ENCODE measurements at places on chromosomes 4 and X. TPM values are rescaled to one million over a fixed set of nuclear protein-coding genes. Genes with fewer than 3 reads are reported as not detected.
A peak's percentile ranks its signal among the peaks of the same experiment; 100 is the strongest.

DNA sequence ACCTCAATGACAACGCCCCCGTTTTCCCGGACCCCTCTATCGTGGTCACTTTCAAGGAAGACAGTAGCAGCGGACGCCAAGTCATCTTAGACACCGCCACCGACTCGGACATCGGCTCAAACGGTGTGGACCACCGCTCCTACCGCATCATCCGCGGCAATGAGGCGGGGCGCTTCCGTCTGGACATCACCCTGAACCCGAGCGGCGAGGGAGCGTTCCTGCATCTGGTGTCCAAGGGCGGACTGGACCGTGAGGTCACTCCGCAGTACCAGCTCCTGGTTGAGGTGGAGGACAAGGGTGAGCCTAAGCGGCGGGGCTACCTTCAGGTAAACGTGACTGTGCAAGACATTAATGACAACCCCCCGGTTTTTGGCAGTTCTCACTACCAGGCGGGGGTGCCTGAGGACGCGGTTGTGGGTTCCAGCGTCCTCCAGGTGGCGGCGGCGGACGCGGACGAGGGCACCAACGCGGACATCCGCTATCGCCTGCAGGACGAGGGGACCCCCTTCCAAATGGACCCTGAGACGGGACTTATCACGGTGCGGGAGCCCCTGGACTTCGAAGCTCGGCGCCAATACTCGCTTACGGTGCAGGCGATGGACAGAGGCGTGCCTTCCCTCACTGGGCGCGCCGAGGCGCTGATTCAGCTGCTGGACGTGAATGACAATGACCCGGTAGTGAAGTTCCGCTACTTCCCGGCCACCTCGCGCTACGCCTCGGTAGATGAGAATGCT is 2.2 kb downstream of the FAT4 start:
- no peak for DNase-seq

- peak; percentile 29 for DNase-seq
These were observed 41.7 kb downstream of the BCORL1 start for GRCh38 chrX:130024127-130024526.

Gene MAGEB2
- 0.78 TPM for total RNA-seq

DNA sequence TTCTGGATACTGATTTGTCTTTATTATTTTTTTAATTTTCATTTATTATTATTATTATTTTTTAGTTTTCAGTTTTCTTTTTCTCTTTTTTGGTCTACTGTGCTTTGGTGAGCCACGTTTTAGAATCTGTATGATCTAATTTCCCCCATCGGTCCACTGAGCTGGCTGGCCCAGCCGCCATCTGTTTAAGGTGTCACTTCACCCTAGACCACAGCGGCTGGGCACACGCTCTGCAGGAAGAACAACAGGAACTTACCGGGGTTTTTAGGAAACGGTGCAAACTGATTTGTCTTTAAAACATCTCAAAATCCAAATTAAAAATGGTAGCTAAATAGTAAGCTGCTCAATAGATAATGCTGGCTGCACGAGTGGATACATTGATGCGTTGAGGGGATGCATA is 48.8 kb upstream of the AMOT start:
- no peak for DNase-seq

DNA sequence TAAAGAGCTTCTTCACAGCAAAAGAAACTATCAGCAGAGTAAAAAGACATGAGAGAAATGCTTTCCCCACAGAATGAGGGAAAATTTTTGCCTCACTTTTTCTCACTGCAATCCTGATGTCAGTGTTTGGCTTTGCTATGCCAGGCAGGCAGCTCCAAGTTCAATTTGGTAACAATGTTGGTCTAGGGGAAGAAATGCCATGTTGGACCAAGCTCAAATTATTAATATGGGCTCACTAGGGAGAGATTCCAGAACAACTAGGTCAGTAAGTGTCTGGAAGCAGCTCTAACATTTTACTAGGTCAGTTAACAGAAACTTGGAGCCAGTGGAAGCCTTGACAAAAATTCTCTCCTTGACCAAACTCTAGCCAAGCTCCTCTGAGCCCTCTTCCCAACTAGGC is 95.4 kb downstream of the NAF1 start:
- no peak for DNase-seq

DNA sequence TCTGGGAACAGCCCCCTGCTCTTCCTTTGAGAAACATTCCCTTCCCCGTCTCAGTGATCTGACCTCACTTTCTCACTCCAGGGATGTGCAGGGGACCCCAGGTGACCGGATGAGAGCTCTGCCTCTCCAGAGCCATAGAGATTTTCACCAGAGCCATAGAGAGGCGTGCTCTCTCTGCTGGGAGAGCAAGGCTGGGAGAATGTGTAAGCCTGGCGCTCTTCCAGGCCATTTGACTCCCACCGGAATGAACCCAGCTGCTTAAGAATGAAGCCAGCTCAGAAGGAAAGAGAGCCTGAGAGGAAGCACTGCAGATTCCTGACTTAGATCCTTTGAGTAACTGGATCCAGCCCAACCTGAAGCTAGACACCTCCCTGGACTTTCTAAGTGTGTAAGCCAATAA is 106.4 kb downstream of the DHX15 start:
- DNase-seq, result peak; percentile 47

DNA sequence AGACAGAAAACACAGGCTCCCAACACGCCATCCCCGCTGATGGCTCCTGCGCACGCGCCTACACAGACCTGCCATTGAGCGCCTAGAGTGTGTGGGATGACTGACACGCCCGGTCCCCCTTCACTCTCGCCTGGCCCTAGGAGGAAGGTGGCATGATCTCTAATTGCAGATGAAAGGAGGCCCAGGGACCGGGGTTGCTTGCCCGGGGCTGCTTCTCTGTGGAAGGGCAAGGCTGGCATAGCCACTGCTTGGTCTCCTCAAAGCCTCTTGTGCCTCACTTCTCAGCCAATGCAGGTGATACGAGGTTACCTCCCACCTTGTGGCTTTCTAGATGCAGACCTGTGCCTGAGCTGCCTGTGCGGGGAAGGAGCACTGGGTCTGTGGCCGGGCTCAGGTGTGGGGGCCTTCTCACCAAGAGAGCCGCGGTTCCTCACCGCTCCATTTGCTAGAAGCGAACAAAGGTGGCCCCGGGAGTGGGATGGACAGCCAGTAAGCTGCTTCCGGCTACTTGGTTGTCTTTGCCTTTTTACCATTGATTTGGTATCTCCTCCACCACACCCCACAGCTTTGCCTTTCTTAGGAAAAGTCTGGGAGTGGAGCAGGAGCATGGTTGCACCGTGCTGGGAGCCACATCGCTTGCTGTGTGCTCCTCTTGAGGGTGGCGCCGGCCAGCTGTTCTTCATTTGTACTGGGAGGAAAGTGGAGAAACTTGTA is 47.0 kb downstream of the TBC1D14 start:
- no peak for DNase-seq

Gene FATE1
- total RNA-seq, result not detected

Gene RHOXF1
- not detected for total RNA-seq
